Substantia nigra (tissue), 51 donors: ENCODE measurements at places on chromosomes 6 and 20.
A peak's percentile ranks its signal among the peaks of the same experiment; 100 is the strongest.

- DNase-seq: no peak
These were observed 7.4 kb upstream of the SLC12A5 start for GRCh38 chr20:46021361-46022359.

GRCh38 chr6:112014483-112014882, 39.4 kb upstream of the CCN6 start:
- no peak for DNase-seq

- DNase-seq: no peak
These were observed 732 bp downstream of the CYP24A1 start for GRCh38 chr20:54172856-54173652.

GRCh38 chr6:154318721-154319120, 37.9 kb downstream of the IPCEF1 start:
- no peak for DNase-seq

GRCh38 chr6:43290339-43290904, 7.6 kb upstream of the SLC22A7 start:
- DNase-seq: no peak

GRCh38 chr6:126657561-126658175, 317.8 kb downstream of the CENPW start:
- DNase-seq: no peak

GRCh38 chr20:3340443-3340842, 67.0 kb downstream of the DNAAF9 start:
- peak; percentile 23 for DNase-seq

- DNase-seq: no peak
These were observed 680 bp upstream of the MTCH1 start for GRCh38 chr6:36986704-36987047.

DNA sequence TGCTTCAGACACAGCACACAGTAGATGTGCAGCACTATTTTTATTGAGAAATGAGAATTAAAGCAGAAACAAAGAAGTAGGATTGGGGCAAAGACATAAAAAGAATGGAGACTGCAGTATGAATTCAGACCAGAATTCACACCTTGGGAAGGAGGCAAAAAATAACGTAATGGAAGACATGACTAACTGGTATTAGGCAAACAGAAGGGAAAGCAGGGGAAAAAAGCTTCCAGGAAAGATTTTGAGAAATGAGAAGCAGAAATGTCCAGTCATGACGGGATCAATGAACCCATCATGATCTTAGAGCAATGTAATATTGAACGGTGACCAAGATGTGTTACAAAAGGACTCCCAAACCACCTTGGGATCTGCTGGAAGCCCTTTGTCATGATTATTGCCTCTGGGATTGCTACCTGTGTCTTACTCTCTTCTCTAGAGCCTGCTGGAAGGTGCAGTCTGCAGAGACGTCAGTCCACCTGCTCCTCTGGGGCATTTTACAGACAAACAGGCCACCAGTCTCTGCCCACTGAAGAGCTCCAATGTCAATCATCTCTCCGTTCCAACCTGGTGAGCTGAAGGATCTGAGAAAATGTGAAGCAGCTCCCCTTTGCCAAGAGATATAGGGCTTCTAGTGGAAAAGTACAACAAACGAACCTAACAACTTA, 8.7 kb downstream of the NUDT3 start:
- no peak for DNase-seq

- no peak for DNase-seq
These were observed 26.1 kb downstream of the ZNF311 start for GRCh38 chr6:28978959-28979561.

GRCh38 chr6:155867682-155868081, 412.0 kb upstream of the NOX3 start:
- no peak for DNase-seq
